Activated CD8-positive, alpha-beta memory T cell treated with anti-CD3 and anti-CD28 coated beads for 4 hours (primary cell): ENCODE measurements at places on chromosomes 16 and 17.

DNA sequence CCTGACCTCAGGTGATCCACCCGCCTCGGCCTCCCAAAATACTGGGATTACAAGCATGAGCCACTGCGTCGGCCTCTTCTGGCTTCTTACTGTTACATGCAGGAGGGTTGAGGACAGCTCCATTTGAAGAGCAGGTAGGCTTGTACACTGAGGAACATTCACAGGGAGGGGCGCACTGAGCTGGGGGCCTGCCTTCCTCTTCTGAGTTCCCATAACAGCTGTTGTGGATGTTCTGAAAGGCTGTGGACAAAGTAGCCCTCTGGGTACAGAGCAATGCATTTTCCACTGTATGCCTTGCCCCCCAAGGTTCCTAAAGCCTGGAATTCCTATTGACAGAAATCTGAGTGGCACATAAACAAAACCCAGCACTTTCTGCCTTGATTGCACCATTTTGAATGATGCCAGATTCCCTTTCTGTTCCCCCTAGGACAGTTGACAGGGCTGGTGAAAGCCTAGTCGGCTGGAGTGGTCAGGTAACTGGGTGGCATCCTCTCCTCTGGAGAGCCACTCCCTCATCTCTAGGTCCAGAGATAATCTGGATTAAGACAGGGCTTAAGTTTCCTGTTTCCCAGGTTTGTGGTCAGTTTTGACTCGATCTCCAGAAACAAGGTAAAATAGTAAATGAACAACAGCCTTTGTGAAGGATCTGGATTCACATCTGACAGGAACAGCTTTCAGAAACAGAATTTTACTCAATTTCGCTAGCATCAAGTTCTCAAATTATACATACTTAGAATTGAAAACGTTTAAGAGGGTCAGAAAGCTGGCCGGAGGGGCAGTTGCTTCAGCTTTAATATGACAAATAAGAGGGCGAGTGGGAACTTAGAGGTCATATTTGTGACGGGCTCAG lies 1.3 kb upstream of the CDK5R1 start:
- no peak for DNase-seq

DNA sequence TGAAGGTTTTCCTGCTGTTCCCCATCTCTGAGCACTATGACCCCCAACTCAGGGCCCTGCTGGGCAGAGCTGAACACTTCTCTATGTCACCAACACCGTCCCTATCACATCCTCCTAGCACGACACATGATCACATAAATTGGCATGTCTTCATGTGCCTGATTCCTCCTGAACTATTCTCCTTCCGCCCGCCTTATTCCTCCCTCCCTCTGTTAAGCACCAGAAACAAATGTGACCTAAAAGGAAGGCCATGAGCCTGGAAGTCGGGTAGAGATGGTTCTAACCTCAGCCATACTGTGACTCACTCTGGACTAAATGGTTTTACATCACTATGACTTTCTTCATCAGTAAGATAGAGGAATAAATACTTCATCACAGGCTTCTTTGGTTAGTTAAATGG lies 80.8 kb upstream of the DYNLRB2 start:
- no peak for DNase-seq

- DNase-seq: no peak
Observed at GRCh38 chr17:5758651-5759050, 174.3 kb upstream of the NLRP1 start.

DNA sequence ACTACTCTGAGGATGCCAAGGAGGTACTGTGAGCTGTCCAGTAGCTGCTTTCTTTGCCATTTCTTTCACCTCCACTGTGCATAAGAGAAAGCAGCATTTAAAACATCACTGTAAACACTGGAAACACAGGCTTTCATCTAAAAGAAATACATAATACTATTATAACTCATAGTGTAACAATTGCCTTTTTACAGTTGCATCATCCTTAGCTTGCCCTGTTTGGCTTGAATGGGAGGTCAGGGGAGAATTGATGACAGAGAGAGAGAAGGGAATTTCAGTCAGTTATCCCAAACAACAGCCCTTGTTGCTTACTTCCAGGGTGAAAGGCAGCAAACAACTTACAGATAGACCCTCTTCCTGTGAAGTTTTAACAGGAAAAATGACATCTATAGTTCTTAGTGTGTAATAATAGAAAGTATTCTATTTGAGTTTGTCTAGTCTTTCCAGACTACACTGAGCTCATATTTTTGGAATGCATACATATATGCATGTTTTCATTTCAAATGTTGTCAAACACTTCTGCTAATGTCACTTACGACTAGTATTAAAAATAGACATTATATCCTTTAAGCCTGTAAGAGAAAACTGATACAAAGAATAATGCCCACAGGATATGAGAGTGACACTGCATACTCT lies 71.7 kb upstream of the MTMR4 start:
- no peak for DNase-seq

GRCh38 chr17:43556292-43556691 lies 10.2 kb upstream of the ETV4 start:
- DNase-seq: no peak

DNA sequence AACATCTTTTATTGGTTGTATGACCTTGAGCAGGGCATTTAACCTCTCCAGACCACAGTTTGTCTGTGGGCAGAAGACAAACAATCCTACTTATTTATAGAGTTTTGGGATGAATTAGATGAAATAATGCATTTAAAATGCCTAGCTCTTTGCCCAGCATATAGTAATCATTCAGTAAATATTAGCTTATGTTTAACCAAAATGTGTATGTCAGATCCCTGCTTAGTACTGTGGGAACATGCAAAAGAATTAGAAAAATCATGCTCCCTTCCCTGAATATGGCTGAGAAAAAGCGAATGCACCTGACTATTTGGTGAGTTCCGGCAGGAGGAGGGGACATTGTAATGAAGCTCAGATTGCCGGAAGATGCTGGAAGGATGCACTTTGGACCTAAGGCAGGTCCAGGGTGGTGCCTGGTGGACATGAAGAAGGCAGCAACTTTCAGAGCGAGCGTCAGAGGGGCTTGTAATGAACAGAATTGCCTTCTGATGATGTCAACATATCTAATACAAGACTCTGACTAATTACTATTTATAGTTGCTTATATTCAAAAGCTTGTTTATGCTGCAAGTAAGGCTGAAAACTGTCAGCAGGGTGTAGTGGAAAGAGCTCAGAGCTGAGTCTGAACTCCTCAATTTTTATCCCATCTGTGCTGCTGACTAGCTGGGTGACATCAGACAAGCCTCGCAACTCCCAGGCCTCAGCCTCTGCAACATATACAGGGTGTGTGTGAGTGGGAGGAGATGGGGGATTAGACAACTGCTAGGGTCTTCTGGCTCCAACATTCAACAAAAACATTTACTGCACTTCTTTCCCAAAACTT lies 221.2 kb downstream of the PRKCA start:
- no peak for DNase-seq

DNA sequence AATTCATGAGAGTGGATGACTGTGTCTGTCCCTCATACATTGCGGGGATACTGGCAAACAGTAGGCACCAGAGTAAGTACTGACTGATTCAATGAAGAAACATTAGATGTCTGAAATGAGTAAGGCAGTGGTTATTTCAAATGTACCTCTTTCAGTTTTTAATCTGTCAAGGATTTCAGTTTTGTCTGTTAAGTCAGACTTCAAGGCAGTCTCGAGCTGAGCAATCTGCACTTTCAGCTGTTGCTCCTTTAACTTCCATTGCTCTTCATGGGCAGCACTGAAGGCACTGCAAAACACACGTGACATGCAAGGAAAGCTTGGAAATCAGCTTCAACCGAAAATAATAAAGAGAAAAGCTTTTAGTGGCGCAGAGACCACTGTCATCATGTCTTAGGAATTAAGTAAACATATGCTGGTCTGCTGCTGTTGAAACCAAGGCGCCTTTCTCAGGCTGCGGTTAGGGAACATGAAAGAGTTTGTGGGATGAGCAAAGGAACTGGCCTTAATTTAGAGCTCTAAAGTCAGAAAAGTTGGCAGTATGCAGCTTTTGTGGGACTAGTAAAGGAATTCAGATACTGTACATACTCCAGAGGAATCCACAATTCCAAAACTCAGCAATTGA lies 38.8 kb downstream of the RPGRIP1L start:
- DNase-seq: no peak

DNA sequence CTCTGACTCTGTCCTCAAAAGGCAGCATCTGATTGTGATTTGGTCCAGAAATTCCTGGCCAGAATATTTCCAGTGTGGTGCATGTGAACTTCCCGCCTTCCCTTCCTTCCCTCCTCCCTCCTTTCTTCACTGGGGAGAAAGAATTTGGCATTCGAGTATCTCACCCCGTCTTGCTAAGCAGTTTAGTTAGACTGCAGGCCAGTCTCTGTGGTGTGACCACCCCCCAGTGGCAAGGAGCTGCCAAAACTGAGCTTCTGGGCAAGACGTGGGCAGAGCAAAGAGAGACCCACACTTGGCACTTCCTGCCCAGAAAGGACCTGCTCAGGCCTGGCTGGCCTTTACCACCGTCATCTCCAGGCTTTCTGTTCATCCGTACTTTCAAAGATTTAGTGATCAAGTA lies 36.4 kb downstream of the SNX20 start:
- DNase-seq: no peak

- no peak for DNase-seq
Observed at GRCh38 chr17:43562679-43563599, 16.8 kb upstream of the ETV4 start.

DNA sequence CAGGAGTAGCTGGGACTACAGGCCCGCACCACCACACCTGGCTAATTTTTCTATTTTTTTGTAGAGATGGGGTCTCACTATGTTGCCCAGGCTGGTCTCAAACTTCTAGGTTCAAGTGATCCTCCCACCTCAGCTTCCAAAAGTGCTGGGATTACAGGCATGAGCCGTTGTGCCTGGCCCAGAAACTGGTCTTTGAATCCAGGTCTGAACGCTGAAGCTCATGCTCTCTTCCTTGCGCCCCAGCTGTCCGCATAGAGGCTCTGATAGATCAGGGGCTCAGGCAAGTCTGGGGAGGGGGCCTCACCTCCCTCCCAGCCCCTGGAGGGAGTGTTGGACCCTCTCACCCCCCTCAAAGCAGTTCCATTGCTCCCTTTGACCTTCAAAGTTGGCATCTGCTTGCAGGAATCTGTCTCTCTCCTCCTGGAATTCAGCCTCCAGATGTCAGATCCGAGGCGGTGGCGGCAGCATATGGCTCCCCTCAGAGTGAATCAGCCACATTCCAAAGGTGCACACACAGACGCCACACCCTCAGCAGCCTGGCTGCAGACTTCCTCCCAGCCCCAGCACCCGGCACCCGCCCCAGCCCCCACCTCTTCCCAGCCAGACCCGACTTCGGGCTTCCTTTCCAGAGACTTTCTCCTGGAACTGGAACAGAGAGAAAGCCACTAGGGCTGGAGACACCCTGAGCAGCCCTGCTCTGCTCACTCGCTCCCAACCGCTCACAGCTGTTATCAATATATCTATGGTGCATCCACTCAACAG lies 16.9 kb upstream of the GLIS2 start:
- DNase-seq: no peak

DNA sequence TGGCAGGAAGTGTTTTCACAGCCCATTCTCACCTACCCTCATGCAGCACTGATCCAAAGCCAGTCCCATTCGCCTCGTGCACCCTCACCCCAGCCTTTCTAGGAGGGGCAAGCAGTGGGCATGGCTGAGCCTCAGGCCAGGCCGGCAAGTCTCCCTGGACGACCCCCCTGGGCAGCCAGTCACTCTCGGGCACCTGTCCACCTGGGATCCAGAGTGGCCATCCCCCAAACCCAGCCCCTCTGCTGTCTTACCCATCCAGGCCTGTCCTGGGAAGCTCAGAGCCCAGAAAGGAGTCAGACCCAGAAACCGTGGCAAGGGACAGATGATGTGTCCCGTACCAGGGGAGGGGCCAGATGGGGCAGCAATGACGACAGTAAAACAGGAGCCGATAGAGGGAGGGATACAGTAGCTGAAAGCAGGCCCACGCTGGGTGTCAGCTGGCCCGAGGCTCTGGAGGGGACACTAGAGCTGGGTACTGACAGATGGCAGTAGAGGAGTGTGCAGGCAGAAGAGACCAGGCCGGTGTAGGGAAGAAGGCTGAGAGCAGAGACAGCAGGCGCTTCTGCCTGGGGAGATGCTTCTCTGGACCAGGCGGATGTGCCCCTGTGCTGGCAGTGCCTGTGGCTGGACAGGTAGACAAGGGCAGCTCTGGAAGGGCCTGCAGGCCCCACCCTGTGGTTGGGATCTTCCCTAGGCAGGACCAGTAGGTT lies 5.8 kb downstream of the CMTM3 start:
- DNase-seq: no peak

DNA sequence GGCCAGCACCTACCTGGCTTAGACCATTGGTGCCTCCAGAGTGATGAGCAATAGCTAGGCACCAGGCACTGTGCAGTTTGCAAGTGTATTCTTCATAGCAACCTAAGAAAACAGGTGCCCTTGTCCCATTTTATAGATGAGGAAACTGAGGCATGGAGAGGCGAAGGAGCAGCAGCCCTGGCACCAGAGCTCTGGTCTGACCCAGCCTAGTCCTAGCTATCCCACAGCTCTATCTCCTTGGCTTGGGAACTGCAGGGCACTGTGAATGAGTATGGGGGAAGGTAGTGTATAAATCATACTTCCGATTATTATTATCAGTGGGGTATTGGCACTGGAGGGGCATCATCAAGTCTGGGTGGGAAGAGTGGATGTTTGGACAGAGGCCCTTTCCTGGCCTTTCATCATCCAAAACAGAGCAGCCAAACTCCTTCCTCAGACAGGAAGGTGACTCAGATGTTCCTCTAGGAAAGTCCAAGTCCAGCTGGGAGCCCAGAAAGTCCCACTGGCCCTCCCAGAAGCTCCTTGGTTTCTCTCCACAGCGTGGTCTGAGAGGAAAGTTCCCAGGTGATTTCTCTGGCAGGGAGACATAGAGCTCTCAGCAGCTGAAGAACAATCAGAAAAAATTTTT lies 32.0 kb upstream of the PLLP start:
- DNase-seq: no peak

- no peak for DNase-seq
Observed at GRCh38 chr17:45771271-45771959, 12.7 kb upstream of the CRHR1 start.

GRCh38 chr17:10018461-10018891 lies 113.4 kb upstream of the RCVRN start:
- no peak for DNase-seq

DNA sequence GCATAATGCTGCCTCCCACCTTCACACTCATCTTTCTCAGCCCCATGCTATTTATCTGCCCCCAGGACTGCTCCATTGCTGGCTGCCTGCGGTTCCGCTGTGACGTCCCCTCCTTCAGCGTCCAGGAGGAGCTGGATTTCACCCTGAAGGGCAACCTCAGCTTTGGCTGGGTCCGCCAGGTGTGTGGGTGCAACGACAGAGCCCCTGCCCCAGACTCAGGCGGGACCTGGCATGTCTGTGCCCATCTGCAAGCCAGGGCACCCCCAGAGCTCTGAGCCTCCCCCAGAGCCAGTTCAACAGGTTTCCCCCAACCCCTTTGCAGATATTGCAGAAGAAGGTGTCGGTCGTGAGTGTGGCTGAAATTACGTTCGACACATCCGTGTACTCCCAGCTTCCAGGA lies 12.9 kb upstream of the ITGAD start:
- no peak for DNase-seq
